ENCODE measurements at places on chromosomes 11 and 22. TPM values are rescaled to one million over a fixed set of nuclear protein-coding genes. Genes with fewer than 3 reads are reported as not detected.
A peak's percentile ranks its signal among the peaks of the same experiment; 100 is the strongest.

DNA sequence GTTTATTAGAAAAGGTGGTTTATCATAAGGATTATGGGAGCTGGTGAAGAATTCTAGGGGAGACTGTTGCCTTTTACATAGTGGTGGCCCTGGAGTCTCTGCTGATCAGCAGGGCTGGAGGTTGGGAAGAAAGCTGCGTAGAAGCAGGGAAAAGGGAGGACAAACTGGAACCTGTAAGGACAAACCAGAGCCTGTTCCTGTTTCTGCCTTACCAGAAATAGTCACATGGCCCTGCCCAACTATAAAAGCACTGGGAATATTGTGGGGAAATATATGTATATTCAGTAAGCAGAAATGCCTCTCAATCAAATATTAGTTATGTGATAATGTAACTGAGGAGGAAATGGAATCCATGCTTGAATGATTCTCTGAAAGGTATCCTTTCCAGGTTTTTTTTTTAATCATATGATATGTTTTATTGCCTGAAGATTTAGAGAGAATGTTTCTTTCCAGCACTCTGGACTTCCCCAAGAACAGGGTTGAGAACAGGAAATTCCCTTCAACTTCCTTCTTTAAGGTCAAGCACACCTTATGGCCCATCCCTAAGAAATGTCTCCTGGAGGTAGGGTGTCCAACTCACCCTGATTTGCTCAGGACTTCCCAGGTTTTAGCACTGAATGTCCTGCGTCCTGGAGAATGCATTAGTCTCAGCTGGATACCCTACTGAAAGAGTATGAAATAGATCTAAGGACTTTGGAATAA is 33.9 kb upstream of the SCUBE2 start:
- H3K4me1 ChIP-seq = peaks cover 8% of the 10 kb centered on the region
- H3K27me3 ChIP-seq = no peaks in the 10 kb centered on the region
- no peak overlapping the region for H3K27ac ChIP-seq
- no peak overlapping the region for H3K4me3 ChIP-seq
- no peak for DNase-seq
- peaks cover 9% of the 10 kb centered on the region for H3K36me3 ChIP-seq

The IL17REL gene
- total RNA-seq = not detected

- H3K4me1 ChIP-seq = peaks cover 43% of the 10 kb centered on the region
- no peak overlapping the region for H3K27ac ChIP-seq
- peak overlapping the region; percentile 76 for H3K4me3 ChIP-seq
- no peaks in the 10 kb centered on the region for H3K36me3 ChIP-seq
- no peak for DNase-seq
Observed at GRCh38 chr11:126058105-126058874, 4.4 kb downstream of the CDON start.

- no peaks in the 10 kb centered on the region for H3K4me1 ChIP-seq
- H3K36me3 ChIP-seq = no peaks in the 10 kb centered on the region
- no peaks in the 10 kb centered on the region for H3K27me3 ChIP-seq
- DNase-seq = peak; percentile 84
- no peak overlapping the region for H3K27ac ChIP-seq
- H3K4me3 ChIP-seq = no peak overlapping the region
Observed at GRCh38 chr11:67572747-67573419, 10.7 kb upstream of the GSTP1 start.

DNA sequence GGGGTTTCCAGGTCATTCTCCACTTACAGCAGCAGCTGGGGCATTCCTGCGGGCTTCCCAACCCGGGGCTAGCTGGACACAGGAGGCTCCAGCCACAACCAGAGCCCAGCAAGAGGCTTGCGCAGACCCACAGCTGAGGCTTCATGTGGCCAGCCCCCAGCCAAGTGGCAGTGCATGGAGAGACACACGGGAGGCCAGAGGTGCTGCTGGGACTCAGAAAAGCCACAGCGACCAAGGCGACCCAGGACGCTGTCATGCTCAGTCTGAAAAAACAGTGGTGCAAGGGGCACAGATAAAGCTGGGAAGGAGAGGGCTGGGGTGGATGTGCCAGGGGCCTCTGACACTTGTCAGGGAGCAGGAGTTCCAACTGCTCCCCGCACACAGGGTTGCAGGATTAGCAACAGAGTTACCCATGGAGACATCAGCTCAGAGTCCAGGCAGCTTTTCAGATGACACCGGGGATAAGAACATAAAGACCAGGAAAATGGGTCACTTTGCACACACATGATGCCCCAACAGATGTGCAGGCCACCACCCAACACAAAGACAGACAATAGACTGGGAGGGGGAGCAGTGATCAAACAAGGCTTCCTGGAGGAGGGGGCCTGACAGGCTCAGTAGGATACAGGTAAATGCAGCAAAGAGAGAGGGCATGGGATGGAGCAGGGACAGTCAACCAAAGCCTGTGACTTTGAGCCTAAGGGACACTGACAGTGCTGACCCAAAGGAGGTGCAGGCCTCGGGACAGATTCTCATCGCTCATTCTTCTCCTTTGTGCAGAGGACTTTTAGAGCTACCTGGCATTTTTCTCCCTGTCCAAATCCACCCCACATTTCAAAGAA is 6.9 kb upstream of the NEAT1 start:
- no peaks in the 10 kb centered on the region for H3K36me3 ChIP-seq
- H3K4me3 ChIP-seq = peak overlapping the region; percentile 32
- H3K4me1 ChIP-seq = peaks cover 34% of the 10 kb centered on the region
- no peak overlapping the region for H3K27ac ChIP-seq

The TSPAN4 gene
- total RNA-seq = 19.6 TPM

GRCh38 chr11:117815262-117815803 is 9.2 kb downstream of the FXYD2 start:
- H3K4me1 ChIP-seq = peaks cover 33% of the 10 kb centered on the region
- no peaks in the 10 kb centered on the region for H3K36me3 ChIP-seq
- DNase-seq = no peak
- H3K27me3 ChIP-seq = no peaks in the 10 kb centered on the region
- H3K27ac ChIP-seq = no peak overlapping the region

- no peak overlapping the region for H3K4me3 ChIP-seq
- H3K27ac ChIP-seq = no peak overlapping the region
- peaks cover 23% of the 10 kb centered on the region for H3K36me3 ChIP-seq
- no peaks in the 10 kb centered on the region for H3K4me1 ChIP-seq
- no peaks in the 10 kb centered on the region for H3K27me3 ChIP-seq
Observed at GRCh38 chr11:110251836-110252235, 44.6 kb downstream of the RDX start.

- no peak for DNase-seq
- H3K4me1 ChIP-seq = peaks cover 7% of the 10 kb centered on the region
- H3K27me3 ChIP-seq = no peaks in the 10 kb centered on the region
- no peak overlapping the region for H3K4me3 ChIP-seq
Observed at GRCh38 chr11:73249304-73249703, 22.8 kb upstream of the P2RY6 start.

The HYOU1 gene
- 129 TPM for total RNA-seq

DNA sequence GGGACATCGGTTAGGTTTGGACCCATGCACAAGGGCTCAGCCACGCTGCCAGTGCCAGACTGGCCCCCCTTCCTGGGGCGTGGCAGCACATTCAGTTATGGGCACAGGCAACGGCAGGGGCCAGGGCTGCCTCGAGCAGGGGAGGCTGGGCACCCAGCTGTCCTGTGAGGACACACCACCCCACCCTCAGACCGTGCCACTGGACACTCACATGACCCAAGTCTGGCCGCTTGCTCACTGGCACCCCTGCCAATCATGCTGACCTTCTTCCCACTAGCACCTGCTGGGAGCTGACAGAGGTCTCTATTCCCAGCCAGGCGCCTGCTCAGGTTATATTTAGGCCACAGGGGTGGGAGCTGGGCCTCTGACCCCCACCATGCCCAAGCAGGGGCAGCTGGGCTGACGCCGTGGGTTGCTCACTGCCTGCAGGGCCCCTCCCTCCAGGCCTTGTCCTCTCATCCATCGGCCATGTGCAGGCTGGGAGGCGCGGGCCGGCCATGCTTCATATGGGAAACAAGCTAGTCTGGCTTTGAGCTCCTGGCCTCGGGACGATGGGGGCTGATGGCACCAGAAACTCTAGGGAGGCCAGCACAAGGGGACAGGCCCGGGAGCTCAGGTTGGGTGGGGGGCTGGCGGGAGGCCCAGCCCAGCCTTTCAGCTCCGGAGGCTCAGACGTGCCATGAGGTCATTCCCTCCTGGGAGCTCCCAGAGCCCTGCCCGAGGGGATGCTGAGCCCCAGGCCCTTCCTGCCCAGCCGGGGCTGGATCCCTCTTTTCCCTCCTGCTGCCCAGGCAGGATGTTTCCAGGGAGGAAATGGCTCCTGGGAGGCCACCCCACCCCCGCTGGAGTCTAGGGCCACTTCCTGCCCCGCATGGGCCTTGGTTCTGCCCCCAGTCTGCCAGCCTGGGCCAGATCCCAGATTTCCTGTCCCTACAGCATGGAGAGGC is 15.2 kb upstream of the TBX1 start:
- H3K27me3 ChIP-seq = peaks cover 6% of the 10 kb centered on the region
- no peak overlapping the region for H3K27ac ChIP-seq
- no peak overlapping the region for H3K4me3 ChIP-seq
- H3K4me1 ChIP-seq = peaks cover 4% of the 10 kb centered on the region
- DNase-seq = no peak
- no peaks in the 10 kb centered on the region for H3K36me3 ChIP-seq

DNA sequence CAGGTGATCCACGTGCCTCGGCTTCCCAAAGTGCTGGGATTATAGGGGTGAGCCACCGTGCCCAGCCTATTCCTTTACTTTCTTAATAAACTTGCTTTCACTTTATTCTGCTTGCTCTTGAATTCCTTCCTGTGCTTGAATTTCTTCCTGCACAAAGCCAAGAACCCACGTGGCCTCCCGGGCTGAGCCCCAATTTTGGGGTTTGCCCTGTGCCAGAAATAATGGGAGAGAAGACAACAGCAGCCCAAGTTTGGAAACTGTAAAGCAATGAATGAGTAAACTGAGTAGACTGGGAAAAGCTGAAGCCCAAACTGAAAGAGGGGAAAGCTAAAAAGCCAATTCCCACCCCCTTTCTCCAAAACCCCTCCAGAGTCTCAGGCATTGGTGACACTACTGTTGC is 136.4 kb downstream of the NECTIN1 start:
- H3K4me1 ChIP-seq = peaks cover 11% of the 10 kb centered on the region
- H3K4me3 ChIP-seq = no peak overlapping the region
- no peak overlapping the region for H3K27ac ChIP-seq
- DNase-seq = no peak
- no peaks in the 10 kb centered on the region for H3K27me3 ChIP-seq
